Right atrium auricular region (tissue), 2 donors: ENCODE measurements at places on chromosomes 1 and 21. TPM values are rescaled to one million over a fixed set of nuclear protein-coding genes. Genes with fewer than 3 reads are reported as not detected.

Gene ATAD3A
- 18.6 TPM for total RNA-seq

DNA sequence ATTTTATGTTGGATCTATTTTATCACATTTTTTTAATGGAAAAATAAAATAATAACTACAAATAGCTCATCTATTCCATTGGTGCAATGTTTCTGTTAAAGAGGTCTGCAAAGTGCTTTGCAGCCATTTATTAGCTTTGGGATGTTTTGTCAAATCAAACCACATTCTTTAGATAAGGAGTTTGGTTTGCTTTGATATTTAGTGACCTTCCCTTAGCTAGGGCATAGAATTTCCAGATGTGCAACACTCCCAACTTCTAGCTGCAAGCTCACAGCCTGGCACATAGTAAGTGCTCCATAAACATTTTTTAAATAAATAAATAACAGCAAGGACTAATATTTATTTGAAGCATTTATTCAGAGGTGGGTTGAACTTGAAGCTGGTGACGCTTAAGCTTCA is 80.4 kb upstream of the ARHGAP29 start:
- no peak for DNase-seq

- DNase-seq: no peak
These were observed 118.2 kb downstream of the FOXD2 start for GRCh38 chr1:47555841-47556560.

- no peak for DNase-seq
These were observed 63.4 kb downstream of the DDR2 start for GRCh38 chr1:162695687-162696086.

Gene LCK
- 0.74 TPM for total RNA-seq

DNA sequence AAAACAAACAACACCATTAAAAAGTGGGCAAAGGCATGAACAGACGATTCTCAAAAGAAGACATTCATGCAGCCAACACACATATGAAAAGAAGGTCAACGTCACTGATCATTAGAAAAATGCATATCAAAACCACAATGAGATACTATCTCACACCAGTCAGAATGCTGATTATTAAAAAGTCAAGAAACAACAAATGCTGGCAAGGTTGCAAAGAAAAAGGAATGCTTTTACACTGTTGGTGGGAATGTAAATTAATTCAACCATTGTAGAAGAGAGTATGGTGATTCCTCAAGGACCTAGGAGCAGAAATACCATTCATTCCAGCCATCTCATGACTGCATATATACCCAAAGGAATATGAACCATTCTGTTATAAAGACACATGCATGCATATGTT is 419.6 kb downstream of the NEGR1 start:
- DNase-seq: no peak

- no peak for DNase-seq
These were observed 24.6 kb downstream of the PKP1 start for GRCh38 chr1:201307760-201308499.

DNA sequence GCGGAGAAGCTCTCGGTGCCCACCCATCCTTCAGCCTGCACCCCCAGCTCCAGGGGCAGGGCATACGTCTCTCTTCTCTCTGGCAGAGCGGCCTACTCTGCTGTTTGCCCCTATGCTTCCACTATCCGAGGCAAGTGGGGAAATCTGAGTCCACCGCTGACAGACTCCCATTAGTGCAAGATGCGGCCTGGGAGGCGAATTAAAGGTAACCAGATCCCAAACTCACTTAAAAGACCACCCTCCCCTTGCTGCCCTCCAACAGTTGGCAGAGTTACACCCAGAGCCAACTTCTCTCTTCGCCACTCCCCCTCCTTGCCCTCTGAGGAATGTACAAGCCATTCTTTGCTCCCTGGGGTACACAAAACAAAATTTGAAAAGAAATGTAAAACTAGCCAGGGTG is 6.4 kb downstream of the FOXD3 start:
- no peak for DNase-seq

GRCh38 chr1:160838888-160839287 is 23.8 kb downstream of the CD244 start:
- DNase-seq: no peak

GRCh38 chr21:33655588-33656221 is 13.4 kb downstream of the ITSN1 start:
- no peak for DNase-seq

Gene DUSP10
- 6.4 TPM for total RNA-seq
